LoVo (cell line): ENCODE measurements at places on chromosomes 11 and 22.

GRCh38 chr11:48006301-48006992 is 26.1 kb downstream of the PTPRJ start:
- no peak for DNase-seq

DNA sequence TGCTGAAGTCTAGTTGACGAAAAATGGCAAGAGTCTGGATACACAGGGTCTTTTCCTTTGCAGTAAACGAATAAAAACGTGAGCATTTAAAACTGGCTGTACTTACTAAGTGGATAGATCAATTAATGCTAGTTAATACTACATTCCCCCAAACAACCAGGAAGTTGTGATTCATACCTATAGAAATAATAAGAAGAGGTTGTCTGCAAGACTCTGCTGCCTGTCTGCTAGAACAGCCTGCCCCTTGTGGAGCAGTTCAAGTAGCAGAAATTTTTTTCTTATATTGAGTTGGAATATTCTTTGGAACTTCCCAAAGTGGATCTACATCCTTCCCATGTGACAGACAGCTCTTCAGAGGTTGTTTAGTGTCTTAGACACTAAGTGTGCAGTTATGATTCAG is 86.8 kb downstream of the TEAD1 start:
- peak; percentile 18 for DNase-seq

DNA sequence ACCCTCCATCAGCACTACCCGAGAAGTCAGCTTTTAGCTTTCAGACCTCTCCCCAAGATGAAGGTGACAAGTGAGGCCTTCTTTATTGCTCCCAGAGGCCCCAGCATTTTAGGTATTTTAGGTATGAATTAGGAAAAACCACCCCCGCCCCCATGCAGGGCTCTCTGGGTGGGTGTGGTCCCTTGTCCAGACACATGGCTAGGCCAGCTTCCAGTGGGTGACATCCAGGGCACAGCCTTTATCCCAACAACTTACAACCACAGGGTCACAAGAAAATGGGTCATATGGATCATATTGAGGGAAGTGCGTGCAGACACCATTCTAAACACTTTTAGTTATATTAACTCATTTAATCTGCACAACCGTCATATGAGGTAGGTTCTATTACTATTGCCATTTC is 42.1 kb downstream of the RIBC2 start:
- no peak for DNase-seq

GRCh38 chr11:37248145-37248544 is 650.1 kb upstream of the RAG2 start:
- DNase-seq, result no peak

GRCh38 chr11:2293531-2293971 is 8.2 kb downstream of the C11orf21 start:
- no peak for DNase-seq

DNA sequence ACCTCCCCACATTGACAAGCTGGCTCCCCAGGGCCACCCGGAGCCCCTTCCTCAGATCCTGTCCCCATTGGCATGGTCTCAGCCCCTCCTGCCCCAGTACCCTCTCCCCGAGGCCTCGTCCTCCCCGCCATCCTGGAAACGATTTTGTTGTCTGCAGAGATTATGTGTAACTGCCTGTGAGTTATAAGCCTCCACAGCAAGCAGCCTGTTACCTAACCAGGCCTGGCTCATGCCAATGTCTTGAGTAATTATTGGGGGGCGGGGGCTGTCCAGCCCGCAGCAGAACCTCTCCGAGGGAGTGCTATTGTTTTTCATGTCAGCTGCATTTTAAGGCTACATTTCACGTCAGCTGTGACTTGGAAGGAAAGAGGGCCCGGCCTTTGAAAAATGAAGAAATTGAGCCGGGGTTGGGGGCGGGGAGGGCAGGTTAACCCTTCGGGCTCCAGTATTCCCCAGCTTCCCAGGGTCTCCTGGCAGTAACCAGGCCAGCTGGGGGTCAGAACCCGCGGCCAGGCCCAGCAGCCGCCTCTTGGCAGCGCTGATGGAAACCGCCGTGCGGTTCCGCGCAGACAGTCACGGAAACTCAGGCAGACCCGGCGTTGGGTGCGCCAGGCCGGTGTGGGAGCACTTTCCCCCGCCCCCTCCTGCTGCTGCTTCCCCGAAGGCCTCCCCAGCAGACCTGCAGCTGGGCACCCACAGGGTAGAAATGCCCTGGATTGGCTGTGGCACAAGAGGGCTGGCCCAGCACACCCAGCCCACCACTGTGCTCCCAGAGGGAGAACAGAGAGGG is 59.5 kb downstream of the CDKN1C start:
- no peak for DNase-seq

DNA sequence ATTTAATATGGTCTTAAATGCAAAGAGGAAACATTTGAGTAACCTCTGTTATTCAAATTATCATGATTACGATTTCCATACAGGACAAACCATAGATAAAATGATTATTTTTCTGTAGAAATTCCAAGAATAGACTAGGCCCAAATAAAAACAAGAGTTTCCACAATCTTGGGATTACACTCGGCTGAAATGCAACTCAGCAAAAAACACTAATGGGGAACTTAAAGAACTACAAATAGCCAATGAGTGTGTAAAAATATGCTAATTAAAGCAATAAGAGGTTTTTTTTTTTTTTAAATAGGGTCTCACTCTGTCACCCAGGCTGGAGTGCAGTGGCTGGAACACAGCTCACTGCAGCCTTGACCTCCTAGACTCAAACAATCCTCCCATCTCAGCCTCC is 10.5 kb upstream of the PRRG4 start:
- DNase-seq, result no peak

DNA sequence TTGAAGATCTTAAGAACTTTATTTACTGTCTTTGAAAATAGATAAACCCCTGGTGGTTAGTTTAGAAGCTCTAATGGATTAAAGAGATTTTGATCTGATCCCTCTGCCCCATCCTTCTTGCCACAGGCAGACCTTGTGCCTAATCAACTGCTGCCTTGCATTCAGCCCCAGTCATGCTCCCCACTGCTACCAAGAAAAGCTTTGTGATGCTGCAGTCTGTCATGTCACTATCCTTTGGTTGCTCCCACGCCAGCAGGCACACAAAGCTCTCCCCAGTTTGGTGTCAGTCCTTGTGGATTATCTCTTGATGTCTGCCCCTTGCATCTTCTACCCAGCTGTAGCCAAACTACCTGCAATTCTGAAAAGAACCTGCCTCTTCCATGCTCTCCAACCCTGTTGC is 112.2 kb downstream of the MTNR1B start:
- DNase-seq, result no peak

DNA sequence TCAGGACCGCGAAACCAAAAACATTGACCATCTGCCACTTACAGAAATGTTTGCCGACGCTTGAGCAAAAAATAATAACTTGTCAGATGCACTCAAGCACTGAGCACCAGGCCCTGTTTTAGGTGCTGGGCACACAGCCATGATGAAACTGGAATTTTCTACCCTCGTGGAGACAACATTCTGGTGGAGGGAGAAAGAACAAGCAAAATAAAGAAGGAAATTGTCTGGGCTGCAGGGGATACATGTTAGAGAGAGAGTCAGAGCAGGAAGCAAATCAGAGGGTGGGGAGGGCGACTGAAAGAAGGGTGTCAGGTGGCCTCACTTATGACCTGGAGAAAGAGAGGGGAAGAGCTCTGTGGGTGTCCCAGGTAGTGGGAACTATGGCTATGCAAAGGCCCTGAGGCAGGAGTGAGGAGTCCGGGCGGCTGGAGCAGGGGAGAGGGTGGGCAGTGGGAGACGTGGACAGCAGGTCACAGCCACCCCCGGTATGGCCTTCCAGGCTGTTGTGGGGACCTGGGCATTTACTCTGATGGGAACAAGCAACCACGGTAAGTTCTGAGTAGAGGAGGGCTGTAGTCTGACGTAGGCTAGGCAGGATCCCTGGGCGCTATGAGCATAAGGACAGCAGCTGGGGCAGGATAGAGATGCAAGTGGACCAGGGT is 78.8 kb downstream of the MYEOV start:
- no peak for DNase-seq

GRCh38 chr11:128841461-128842072 is 25.5 kb downstream of the KCNJ1 start:
- DNase-seq, result no peak

DNA sequence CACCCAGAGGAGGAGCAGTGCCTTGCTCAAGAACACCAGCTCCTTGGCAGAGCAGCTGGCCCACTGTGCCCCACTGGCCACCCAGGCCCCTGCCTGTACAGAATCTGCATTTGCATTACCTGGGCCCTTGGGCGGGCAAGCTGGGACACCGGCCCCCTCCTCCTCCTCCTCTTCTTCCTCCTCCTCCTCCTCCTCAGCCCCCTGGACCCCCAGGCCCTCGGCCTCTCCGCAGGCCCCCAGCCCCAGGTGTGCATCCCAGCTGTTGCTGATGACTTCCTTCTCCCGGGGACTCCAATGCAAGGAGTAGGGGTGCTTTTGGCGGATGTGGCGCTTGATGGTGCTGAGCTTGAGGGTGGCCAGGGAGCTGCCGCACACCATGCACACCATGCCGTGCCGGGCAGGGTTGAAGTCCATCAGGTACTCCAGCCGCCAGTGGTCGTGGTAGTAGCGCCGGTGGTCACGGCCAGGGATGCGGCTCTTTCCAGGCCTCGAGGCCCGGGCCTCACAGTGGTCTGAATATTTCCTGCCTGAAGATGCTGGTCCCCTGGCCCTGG is 2.8 kb downstream of the ZFTA start:
- DNase-seq, result no peak

GRCh38 chr11:117092951-117093590 is 5.2 kb downstream of the SIK3 start:
- no peak for DNase-seq

GRCh38 chr11:64118876-64119665 is 46.8 kb downstream of the MACROD1 start:
- DNase-seq, result no peak

- no peak for DNase-seq
Observed at GRCh38 chr22:49797706-49798105, 30.0 kb downstream of the BRD1 start.

DNA sequence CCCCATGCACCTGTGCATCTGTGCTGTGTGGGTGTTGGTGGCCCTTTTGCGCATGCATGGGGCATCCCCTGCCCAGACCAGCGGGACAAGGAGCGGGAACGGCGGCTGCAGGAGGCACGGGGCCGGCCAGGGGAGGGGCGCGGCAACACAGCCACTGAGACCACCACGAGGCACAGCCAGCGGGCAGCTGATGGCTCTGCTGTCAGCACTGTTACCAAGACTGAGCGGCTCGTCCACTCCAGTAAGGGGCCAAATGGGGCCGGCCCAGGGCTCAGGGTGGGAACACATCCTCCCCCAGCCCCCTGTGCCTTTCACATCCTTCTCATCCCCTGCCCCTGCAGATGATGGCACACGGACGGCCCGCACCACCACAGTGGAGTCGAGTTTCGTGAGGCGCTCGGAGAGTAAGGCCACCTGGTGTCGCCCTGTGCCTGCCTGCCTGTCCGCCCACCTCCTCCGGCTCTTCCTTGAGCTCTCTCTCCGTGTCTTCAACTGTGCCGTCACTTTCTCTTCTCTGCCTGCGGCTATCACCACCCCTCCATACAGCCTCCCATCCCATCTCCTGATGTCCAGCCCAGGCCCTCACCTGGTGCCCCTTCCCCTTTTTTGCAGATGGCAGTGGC is 10.6 kb downstream of the SELENOM start:
- no peak for DNase-seq

GRCh38 chr11:41005986-41006385 is 453.5 kb downstream of the LRRC4C start:
- DNase-seq, result no peak

- DNase-seq, result no peak
Observed at GRCh38 chr22:49887702-49888101, 30.5 kb downstream of the ALG12 start.

DNA sequence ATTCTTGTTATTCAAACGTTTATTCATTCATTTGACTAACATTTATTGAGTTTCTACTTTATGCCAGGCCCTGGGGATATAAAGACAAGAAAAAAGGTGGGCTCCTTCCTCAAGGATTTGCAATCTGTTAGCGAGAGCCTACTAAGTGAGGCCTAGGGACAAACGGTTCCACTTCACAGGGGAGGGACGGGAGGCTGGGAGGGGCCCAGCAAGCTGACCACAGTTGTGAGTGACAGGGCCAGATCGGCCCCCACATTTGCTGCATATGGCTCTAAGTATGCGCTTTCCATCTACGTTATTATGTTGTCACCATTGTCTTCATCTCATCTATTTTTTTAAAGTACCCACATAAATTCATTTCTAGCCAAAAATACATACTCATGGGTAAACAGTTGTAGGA is 271.1 kb downstream of the BUD13 start:
- no peak for DNase-seq

- no peak for DNase-seq
Observed at GRCh38 chr11:76629116-76629852, 41.3 kb downstream of the LRRC32 start.

DNA sequence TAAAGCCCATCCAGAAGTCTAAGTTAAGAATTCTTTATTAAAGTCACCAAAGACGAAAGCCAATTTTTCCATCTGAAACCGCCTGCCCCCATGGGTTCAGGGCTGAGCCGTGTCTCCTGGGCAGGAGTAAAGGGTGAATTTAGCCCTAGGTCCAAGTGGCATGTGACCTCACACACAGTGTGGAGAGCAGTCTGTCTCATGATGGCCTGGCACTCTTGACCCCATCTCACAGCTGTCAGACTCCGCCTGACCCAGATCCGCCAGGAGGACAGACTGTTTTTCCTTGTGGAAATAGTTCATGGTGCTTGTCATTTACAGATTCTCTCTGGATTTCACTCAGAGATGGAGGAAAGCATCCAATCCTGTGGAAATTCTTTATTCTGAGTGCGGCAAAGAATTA is 109.7 kb downstream of the GALNT18 start:
- DNase-seq, result no peak

DNA sequence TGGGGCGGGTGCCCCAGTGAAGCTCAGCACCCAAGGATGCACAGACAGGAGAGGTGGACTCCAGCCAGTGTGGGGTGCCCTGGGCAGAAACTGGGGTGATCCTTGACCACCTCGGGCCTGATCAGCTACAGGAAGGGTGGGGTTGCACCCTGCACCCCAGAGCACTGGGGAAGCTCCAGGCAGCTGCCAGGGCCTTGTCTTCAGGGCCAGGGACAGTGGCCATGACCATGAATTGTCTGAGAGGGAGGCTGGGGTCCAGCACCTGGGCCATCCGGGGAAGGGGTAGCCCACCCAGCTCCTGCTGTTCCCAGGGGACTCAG is 17.6 kb downstream of the IL17REL start:
- DNase-seq, result no peak

DNA sequence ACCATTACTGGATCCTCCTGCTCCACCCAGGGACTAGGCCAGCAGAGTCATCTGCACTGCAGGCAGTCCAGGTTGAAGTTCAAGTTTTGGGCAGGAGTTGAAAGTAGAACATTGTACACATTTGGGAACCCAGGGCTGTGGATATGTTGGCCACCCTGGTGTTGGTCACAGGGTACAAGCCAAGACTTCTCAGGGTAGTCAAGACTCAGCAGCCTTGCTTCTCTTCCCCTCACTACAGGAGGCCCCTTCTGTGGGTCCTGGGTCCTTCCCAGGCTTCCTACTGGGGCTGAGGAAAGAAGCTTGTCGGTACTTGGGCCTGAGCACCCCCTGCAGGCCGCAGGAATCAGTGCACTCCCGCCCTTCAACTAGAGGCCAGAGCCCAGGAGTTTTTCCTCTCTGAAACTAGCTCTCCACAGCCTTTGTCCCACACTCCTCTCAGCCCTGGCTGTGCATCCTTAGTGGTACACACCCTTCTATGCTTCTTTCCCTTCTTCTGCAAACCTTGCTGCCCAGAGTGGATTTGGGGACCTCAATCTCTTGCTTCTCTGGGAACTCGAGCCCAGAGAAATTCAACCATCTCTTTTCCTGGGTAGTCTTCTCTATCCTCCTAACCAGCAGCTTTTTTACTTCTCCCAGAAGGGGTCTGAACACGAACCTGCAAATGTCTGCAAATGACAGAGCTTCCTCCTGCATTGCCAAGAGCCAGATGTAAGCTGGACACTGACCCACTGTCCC is 2.6 kb upstream of the HPX start:
- peak; percentile 50 for DNase-seq
